MG63 (cell line): ENCODE measurements at places on chromosomes 7 and 10. TPM values are rescaled to one million over a fixed set of nuclear protein-coding genes. Genes with fewer than 3 reads are reported as not detected.

GIMAP2 gene
- 3.1 and 8.3 TPM in 2 replicates for total RNA-seq

TAS2R41 gene
- not detected in 2 replicates for total RNA-seq

- no peak for DNase-seq
Observed at GRCh38 chr7:85498031-85498430, 311.2 kb upstream of the SEMA3D start.

MMD2 gene
- total RNA-seq, result not detected in 2 replicates

- no peak for DNase-seq
Observed at GRCh38 chr7:30117896-30118295, 16.9 kb upstream of the MTURN start.

DNA sequence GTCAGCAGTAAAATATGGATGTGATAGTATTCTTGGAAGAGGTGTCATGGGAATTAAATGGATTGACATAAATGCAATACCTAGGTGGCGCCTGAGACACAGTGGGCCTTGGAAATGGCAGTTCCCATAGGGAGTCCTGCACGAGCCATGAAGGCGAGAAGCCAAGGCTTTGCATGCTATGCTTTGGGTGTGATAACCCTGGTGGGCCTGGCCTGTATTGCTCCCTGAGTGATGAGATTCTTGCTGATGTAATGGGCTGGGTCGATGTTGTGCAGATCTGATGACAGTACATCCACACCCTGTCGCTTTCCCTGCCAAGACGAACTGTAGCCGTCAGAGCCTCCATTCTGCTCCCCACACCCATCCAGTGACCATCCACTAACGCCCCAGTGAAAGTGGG lies 46.4 kb downstream of the CREB5 start:
- DNase-seq, result peak; percentile 31

UPP1 gene
- 4.9 and 6.2 TPM in 2 replicates for total RNA-seq

DNA sequence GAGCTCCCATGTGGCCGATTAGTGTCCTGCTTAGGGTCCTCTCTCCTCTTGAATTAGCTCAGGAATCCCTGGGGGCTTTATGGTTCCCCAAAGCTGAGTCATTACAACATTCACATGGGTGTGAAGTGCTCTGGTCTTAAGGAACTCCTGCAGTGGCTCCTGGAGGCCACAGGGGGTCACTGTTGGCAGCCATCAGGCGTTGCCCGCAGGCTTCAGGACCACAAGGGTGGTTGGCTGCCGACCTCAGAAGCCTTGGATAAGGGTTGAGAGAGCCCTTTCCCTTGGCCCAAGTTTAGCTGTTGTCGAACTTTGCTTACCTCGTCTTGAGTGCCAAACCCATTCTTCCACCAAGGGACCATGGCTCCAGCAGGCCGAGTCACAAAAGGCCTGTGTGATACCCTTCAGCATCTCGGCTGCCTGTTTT lies 61.7 kb downstream of the SH2D4B start:
- DNase-seq, result peak; percentile 35

GRCh38 chr7:69656890-69657289 lies 58.6 kb downstream of the AUTS2 start:
- DNase-seq, result no peak

DNA sequence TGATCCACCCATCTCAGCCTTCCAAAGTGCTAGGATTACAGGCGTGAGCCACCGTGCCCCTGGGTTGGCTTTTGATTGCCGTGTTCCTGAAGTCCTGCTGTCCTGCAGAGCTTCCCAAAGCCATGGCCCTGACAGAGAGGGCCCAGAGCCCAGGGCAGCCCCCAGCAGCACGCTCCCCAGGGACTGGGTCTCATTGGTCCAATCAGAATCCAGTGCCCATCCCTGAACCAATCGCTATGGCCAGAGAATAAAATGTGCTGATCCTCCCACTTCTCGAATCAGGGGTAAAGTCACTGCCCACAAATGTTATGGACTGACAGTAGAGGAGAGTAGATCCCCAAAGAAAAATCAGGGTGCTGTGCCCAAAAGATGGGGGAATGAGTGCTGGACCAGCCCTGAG lies 5.0 kb upstream of the C10orf105 start:
- DNase-seq, result no peak

ANKRD61 gene
- not detected in 2 replicates for total RNA-seq

GRCh38 chr10:53315709-53316108 lies 543.1 kb upstream of the MBL2 start:
- no peak for DNase-seq

DNA sequence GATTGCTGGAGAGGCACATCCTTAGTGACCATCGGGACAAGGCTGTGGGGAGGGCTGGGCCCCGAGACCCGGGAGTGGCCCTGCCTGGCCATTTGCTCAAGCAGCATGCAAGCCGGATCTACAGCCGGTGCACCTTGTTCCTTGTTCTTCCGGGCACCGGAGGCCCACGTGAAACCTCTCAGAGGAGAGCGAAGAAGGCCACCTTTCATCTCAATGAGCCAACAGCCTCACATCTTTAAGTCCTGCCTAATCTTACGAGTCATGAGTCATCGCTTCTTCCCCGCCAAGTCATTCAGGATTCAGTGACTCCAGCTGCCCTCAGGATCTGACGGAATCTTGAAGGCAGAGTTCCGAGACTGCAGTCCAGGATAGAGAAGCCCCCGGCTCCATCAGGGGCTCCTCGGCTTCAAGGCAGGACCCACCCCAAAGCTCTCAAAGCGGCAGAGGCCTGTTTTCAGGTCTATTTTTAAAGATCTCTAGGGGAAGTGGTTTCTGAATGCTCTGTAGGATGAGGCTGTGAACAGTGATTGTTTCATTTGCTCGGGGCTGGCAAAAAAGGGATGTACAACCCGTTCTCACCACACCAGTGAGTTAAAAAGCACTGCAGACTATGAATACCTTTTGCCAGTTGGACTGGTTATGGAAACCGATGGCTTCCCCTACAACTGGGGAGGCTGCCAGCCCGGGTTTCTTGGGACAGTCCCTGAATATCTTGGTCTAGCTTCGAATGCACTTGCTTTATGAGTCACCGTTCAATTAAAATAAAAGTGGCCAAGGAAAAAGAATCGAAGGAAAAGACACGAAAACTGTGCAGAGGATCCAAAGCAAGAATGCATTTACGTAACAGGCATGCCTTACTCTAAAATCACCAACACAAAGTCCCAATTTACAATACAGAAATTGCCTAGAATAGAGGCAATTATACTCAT lies 57.2 kb upstream of the ECHDC3 start:
- DNase-seq, result peak; percentile 85

DNA sequence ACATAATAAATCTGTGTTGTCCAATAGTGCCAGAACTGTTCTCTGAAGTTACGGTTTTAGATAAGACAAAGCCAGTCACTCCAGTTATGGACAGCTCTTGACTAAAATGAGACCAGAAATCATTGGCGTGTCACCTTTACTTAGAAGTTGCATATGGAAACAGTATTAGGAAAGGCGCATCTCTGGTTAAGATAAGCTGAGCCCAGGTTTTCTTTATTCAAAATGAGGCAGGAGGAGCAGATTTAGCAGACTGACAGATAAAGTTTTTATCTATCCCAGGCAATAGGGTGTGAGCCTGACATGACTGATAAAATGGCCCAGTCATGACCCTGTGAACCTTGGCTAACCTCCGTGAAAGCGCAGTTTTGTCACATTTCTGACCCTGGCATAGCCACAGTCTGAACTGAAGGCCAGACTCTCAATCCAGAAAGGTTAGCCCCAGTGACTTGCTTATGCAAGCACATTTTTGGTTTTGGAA lies 4.2 kb downstream of the CYP26A1 start:
- no peak for DNase-seq

CTAGE15 gene
- not detected in 2 replicates for total RNA-seq

SLC18A3 gene
- not detected in 2 replicates for total RNA-seq

DNA sequence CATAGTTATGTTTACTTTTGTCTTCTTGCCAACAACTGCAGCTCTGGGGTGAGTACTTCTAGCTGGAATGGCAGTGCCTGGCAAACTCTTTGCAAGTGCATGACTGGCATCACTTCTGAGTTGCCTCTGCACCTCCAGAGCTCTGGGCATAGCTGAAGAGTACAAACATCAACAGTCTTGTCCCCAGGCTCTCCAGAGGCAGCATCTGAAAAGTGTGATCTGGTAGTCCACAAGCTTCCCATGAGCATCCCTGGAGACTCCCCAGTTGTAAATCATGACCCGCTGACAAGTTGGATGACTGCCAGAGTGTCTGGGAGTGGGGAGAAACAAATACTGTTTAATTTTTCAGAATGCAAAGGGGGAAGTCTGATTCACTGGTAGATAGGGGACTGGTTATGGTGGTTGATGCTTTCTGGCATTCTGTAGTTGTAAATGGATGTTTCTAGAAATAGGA lies 138.9 kb upstream of the CDK13 start:
- peak; percentile 74 for DNase-seq

GRCh38 chr10:120480848-120481247 lies 23.8 kb downstream of the PLPP4 start:
- no peak for DNase-seq

DNA sequence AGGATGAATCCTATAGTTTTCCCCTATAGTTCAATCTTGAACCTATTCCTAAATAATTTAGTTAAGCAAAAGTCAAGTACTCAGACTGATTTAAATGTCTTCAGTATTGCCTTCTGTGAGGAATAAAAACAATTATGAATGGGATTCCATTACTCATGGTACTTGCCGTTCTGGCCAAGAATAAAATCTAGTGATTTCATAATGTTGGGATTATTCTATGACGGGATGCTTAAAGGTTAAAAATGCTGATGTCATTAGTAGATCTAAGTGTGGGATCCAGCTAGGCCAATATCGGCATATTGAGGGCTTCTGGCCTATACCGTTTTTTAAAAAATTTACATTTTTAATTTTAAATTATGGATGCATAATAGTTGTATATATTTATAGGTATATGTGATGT lies 5.3 kb downstream of the BPGM start:
- DNase-seq, result no peak

DNA sequence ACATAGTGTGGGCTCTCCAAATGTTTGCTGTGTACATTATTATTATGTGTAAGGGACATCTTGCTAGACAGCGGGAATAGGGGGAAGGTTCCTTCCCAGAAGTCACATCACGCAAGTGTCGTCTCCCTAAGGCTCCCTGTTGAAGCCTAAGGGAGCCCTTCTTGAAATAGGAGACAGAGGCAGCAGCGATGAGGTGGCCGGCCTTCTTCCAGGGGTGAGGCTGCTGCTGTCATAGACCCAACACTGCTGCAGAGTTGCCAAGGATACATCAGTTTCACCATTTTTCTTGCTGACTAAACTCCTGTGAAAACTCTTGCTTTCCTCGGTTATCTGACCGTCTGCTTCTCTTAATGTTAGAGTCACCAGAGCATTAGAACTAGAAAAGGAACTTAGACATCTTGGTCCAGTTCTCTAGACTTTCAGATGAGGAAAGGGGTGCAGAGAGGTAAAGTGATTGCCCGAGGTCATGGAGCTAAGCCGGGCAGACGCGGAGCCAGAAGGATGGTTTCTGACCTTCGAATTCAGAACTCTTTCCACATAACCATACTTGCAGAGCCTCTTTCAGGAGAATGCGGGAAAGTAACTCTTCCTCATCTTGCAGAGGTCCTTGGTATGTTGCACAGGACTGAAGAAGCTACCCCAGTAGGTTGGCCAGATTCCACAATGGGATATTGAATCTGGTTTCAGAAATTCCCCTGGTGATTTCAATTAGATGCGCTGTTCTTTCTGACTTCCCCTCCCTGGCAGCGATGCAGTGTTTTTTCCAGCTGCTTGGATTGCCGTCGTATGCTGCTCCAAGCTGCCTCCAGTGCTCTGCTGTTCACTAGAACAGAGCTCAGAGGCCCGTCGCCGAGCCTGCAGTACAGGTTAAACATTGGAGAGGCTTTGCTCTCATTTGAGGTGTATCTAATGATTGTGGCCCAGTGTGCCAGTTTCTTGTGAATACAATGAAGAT lies 217.1 kb downstream of the CAMK1D start:
- peak; percentile 73 for DNase-seq

DNA sequence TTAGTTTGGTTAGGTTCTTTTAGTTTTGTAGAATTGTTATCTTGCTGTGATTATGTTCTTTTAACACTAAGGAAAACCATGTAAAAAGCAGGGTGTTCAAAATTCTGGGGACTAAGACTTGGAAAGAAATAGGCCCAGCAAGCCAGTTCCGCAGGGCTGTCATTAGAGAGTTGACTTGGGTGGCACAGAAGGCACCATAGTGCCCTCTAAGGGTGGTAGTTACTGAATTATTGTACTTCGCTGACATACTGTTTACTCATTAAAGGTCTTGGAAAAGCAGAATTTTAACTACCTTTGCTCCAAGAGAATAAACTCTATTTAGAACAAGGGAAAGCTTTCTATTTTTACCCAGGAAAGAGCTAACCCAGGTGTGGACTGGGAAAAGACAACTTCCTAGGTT lies 86.5 kb downstream of the OTUD1 start:
- no peak for DNase-seq

CALD1 gene
- 53.1 and 68.3 TPM in 2 replicates for total RNA-seq

VAX1 gene
- not detected in 2 replicates for total RNA-seq

SLC39A12 gene
- total RNA-seq, result 0.23 TPM in 1 of 2 replicates, not detected in the other

DNA sequence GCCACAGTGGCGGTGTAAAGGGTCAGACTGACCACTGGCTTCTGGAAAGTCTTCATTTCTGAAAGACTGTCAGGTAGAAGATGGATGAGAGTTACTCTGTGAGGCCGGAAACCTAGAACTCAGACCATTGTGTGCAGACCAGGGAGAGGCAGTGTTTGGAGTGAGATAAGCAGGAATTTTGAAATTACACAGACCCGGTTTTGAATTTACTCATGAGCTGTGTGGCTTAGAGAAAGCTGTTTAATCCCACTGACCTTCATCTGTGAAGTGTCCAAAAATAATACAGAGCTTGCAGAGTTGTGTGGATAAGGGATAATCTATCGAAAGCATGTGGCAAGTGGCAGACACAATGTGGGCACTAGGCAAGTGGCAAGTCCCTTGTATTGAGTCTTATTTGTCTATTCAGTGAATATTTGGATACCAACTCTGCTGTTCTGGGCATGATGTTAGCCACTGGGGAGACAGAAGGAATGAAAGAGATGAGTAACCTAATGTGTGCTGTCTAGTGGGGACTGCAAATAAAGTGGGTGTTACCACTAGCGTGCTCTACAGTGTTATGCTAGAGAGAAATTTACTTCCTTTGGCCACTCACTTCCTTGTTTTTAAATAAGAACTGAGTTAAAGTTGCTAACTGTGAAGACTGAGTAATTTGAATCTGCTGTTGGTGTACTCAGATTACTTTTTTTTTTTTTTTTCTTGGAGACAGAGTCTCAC lies 69.4 kb downstream of the KIAA1217 start:
- no peak for DNase-seq

DNA sequence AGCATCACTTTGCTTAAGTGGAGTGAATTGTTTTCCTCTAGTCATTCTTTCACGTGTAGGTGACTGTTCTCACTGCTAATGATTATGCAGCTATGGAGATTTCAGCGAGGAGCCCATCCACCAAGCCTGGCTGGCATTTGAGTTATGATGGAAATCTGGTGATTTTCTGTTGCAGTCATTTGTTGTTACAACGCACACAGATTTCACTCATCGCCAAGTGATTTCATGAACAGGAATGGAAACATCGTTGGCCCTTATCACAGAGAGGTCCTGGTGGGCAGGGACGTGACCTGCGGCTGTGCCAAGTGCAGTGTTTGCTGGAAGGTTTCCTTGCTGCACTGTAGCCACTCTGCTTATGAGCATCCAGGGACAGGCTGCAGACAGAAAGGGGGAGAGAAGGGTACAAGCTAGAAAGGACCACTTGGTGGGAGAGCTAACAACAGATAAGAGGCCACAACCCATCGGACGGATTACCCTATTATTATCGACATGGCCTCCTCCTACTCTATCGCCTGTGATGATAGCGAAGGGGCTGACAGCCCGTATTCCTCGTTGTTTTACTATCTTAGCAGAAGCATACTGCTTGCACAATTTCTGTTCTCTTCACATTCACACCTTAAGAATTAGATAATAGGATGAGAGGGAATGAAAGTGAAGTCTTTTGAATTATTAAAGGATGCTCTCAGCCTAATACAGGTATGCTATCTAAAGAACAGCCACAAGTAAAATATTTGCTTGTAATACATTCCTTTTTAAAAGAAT lies 99.0 kb upstream of the PITRM1 start:
- DNase-seq, result no peak

PDE6C gene
- not detected in 2 replicates for total RNA-seq
